CD4-positive, CD25-positive, alpha-beta regulatory T cell (primary cell): ENCODE measurements at places on chromosomes 11 and 22. TPM values are rescaled to one million over a fixed set of nuclear protein-coding genes. Genes with fewer than 3 reads are reported as not detected.

The F2 gene
- polyA plus RNA-seq: not detected

The IFTAP gene
- polyA plus RNA-seq: 2.0 TPM

The RPL27A gene
- polyA plus RNA-seq: 2,980 TPM

The RAB38 gene
- polyA plus RNA-seq: 0.36 TPM

The DHCR7 gene
- polyA plus RNA-seq: 15.4 TPM

DNA sequence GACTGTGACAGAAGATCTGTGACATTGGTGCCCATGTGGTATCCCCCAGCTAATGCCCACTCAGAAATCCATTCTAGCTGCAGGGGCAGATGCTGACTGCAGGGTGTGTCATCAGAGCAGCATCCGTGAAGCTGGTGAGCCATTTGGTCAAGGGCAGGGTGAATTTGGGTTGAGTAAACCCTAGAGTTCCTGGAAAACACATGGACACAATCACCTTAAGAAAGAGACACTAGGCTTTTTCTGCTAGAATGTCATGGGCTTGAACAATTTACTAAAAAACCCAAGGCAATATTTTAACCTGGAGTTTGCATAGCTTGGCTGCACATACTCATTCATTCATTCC is 100.0 kb downstream of the ADAMTS15 start:
- H3K4me3 ChIP-seq: no peak overlapping the region
- no peak for DNase-seq
- no peaks in the 10 kb centered on the region for H3K27me3 ChIP-seq
- H3K36me3 ChIP-seq: no peaks in the 10 kb centered on the region
- H3K4me1 ChIP-seq: no peaks in the 10 kb centered on the region

GRCh38 chr11:534396-535209 is 773 bp downstream of the HRAS start:
- peaks cover 8% of the 10 kb centered on the region for H3K36me3 ChIP-seq
- no peak overlapping the region for H3K4me3 ChIP-seq
- DNase-seq: no peak
- H3K27ac ChIP-seq: peak overlapping the region; percentile 55

GRCh38 chr11:110098645-110099044 is 5.5 kb downstream of the ZC3H12C start:
- no peak for DNase-seq
- peaks cover 2% of the 10 kb centered on the region for H3K27me3 ChIP-seq
- H3K4me3 ChIP-seq: no peak overlapping the region
- peaks cover 4% of the 10 kb centered on the region for H3K4me1 ChIP-seq
- no peak overlapping the region for H3K27ac ChIP-seq

DNA sequence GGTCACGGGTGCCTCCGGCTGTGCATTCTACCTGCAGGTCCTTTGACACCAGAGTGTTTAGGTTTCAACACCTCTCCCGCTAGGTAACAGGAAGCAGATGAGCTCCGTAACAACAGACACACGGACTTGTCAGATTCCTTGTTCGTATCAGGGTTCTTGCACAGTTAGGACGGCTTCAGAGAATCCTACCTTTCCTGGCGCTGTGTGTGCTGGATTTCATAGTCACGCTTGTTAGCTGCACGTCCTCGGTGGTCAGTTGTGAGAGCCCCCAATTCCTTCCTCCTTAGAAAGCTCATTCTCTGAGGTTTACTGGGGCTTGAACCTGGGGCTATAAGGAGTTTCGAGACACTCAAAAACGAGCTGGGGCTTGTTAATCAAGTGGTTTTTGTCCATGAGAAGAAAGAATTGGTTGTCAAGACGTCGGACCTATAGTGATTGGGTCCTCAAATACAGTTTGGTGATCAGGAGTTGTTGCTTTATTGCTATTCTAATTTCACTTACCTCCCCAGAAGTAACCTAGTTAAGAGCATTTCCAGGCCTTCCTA is 664 bp downstream of the DDB2 start:
- H3K4me3 ChIP-seq: peak overlapping the region; percentile 86
- H3K36me3 ChIP-seq: peaks cover 17% of the 10 kb centered on the region
- H3K27ac ChIP-seq: peak overlapping the region; percentile 84
- no peak for DNase-seq

GRCh38 chr11:70873736-70874412 is 378.5 kb downstream of the SHANK2 start:
- no peak overlapping the region for H3K4me3 ChIP-seq
- H3K27me3 ChIP-seq: no peaks in the 10 kb centered on the region
- DNase-seq: no peak
- H3K4me1 ChIP-seq: no peaks in the 10 kb centered on the region
- no peaks in the 10 kb centered on the region for H3K36me3 ChIP-seq

DNA sequence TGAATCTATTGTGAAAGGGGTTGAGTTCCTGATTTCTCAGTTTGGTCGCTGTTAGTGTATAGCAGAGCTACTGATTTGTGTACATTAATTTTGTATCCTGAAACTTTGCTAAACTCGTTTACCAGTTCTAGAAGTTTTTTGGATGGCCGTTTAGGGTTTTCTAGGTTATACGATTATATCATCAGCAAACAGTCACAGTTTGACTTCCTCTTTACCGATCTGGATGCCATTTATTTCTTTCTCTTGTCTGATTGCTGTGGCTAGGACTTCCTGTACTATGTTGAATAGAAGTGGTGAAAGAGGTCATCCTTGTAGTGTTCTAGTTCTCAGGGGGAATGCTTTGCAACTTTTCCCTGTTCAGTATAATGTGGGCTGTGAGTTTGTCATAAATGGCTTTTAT is 24.6 kb upstream of the OOSP4B start:
- DNase-seq: no peak
- no peaks in the 10 kb centered on the region for H3K4me1 ChIP-seq
- H3K36me3 ChIP-seq: no peaks in the 10 kb centered on the region
- no peak overlapping the region for H3K4me3 ChIP-seq
- no peaks in the 10 kb centered on the region for H3K27me3 ChIP-seq

- peaks cover 4% of the 10 kb centered on the region for H3K27me3 ChIP-seq
- no peaks in the 10 kb centered on the region for H3K4me1 ChIP-seq
- no peaks in the 10 kb centered on the region for H3K36me3 ChIP-seq
- no peak overlapping the region for H3K27ac ChIP-seq
Measured at GRCh38 chr22:32897400-32897799, 95.9 kb downstream of the TIMP3 start.

GRCh38 chr11:132780046-132780445 is 752.3 kb downstream of the OPCML start:
- no peaks in the 10 kb centered on the region for H3K36me3 ChIP-seq
- no peak for DNase-seq
- no peaks in the 10 kb centered on the region for H3K27me3 ChIP-seq
- no peak overlapping the region for H3K27ac ChIP-seq
- H3K4me3 ChIP-seq: no peak overlapping the region
